Activated CD4-positive, alpha-beta T cell treated with anti-CD3 and anti-CD28 coated beads, Interleukin-2, Interleukin-6, amounts not matched to agents 100 ng/mL and 50 ng/mL, durations not matched to agents 16 hours and 8 hours (primary cell): ENCODE measurements at places on chromosomes 7 and 10.

- DNase-seq = no peak
These were observed 209.4 kb downstream of the CELF2 start for GRCh38 chr10:11227103-11227502.

DNA sequence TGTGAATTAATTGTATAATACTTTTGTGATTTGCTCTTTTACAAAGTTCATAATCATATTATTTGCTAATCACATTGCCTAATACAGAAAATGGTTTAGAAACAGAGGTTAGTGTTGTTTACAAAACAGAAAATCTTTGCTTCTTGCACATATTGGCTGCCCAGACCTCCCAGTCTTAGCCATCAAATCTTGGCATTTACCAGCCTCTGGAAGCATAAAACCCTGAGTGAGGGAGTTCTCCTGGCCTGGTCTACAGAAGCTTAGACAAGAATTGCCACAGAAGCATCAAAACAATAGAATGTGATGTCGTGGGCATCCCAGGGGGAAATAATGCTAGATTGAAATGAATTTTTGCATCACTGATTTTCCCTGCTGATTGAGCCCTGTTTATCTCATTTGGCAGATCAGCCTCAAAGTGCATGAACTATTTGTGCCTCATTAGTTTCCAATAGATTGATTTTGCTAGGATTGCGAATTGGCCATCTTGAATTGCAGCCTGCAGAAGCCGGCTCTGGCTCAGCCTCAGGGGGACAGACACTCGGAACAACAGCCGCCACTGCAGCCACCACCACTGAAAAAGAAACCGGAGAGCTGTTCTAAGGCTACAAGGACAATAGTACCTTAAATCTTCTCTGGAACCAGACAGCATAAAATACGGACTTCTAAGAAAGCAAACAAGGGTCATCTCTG, 11.1 kb upstream of the SORBS1 start:
- no peak for DNase-seq

DNA sequence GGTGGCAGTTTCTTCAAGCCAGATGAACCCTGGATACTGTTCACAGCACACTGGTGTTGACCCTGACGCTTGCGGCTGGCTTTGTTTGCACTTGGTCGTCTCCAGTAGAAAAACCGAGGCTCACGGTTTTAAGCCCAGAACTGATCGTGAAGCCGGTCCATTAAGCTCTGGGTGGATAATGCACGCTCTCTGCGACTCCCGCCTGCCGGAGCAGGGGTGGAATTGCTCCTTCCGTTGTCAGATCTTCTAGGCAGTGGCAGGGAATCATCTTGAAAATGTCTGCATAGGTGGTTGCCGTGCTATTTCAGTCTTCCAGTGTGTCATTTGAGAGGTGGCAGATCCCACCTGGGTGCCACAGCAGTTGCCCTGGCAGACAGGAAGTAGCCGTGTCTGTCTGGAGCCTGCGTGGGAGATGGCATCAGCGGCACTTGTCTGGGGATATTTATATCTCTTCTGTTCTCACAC, 35.9 kb upstream of the AP5Z1 start:
- peak; percentile 32 for DNase-seq

DNA sequence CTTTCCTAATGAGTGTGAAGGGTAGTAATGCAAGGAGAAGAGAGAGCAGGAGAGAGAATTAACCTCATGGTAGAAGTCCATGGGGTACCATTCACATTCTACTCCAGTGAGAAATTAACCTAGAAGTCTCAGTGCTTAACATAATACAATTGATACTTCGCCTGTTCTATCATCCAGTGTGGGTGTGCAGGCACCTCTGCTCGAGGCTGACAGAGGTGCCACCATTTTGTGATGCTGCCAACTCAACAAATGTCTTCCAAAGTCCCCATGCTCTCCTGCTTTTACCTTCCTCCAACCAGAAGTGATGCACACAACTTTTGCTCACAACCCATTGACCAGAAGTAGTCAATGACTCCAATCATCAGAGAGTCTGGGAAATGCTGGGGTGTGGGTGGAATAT, 118.3 kb upstream of the LAMB4 start:
- no peak for DNase-seq

GRCh38 chr10:15232279-15232678, 63.8 kb upstream of the NMT2 start:
- no peak for DNase-seq

DNA sequence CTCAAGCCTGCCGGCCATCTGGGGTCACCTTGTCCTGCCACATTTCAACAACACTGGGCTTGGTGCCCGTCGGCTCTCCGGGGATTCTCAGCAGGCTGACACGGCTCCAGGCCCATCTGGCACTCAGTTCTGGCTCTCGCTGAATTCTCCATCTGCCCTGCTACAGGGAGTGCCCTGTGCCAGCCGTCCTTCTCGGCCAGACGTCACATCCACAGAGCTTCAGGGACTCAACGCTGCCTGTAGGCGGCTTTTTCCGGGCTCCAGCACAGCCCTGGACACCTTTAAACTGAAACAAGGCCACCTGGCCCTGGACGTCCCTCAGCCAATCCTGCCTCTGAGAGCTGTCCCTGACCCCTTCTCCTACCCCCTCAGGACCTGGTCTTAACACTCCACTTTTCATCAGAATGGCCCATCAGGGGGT, 43.0 kb downstream of the TMEM130 start:
- DNase-seq = no peak

GRCh38 chr10:70996549-70996948, 108.2 kb upstream of the PCBD1 start:
- no peak for DNase-seq

GRCh38 chr10:33883881-33884280, 549.4 kb upstream of the NRP1 start:
- DNase-seq = no peak

GRCh38 chr10:89981891-89982290, 280.5 kb downstream of the KIF20B start:
- DNase-seq = no peak

DNA sequence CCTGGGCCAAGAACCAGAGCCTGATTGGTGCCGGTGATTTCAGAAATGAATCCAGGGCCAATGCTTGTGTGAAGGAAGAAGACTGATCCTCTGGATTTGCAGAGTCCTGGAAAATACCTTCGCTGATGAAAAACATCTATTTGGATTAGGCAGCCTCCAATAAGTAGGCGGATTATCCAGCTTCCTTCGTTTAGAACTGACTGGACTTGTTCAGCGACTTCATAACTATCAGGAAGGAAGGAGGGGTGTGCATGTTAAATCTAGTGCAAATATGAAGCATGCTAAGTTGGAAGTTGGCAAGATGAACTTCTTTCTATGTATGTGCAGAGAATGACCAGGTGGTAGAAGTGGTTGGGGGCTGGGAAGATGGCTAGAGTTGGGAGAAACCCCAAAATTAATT, 41.0 kb downstream of the NKX2-3 start:
- no peak for DNase-seq

DNA sequence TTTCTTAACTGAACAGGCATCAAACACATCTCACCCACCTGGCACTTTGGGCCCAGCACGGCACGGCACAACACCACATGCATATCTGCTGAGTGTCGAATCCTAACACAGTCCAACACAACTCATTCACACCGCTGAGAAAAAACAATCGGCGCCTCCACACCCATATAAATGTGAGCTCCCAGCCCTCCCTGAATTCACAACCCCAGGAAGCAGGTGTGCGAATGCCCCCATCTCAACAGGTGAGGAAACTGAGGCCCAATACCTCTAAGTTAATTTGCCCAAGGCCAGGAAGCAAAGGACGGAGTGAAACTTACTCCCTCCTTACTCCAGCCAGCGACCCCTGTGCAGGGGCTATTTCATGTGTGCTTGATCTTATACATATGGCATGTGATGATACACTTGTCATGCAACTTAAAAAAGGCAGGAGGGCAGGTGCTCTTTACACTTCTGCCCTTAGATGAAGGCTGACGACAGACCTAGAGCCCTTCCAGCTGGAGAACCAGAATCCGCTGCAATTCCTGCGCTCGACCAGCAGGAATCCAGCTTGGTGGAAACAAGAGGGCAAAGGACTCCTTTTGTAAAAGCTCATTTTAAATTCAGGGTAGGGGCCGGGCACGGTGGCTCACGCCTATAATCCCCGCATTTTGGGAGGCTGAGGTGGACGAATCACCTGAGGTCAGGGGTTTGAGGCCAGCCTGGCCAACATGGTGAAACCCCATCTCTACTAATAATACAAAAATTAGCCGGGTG, 116.0 kb downstream of the LARP4B start:
- no peak for DNase-seq

DNA sequence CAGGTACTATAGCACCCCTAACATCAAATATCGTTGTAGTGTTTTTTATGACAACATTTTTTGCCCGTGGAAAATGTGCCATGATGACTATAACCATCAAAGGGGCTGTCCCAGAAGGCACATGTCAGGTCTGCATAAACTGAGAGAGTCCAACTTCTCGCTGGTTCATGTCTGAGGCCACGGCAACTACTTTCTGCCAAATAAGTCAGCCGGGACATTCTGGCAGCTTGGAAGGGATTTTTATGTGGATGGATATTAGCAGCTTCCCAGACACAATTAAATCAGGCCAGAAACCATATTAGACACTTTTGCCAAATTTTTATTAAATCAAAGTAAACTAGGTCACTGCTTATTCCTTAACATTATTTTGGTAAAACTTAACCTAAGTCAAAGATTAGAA, 477.4 kb upstream of the FZD8 start:
- DNase-seq = no peak

- no peak for DNase-seq
These were observed 135.9 kb downstream of the ZNF92 start for GRCh38 chr7:65509368-65510186.

GRCh38 chr7:81186691-81187090, 267.8 kb upstream of the SEMA3C start:
- DNase-seq = no peak

- no peak for DNase-seq
These were observed 1.5 kb downstream of the FRAT1 start for GRCh38 chr10:97320480-97321031.

GRCh38 chr7:31284106-31284505, 56.4 kb downstream of the NEUROD6 start:
- DNase-seq = no peak

DNA sequence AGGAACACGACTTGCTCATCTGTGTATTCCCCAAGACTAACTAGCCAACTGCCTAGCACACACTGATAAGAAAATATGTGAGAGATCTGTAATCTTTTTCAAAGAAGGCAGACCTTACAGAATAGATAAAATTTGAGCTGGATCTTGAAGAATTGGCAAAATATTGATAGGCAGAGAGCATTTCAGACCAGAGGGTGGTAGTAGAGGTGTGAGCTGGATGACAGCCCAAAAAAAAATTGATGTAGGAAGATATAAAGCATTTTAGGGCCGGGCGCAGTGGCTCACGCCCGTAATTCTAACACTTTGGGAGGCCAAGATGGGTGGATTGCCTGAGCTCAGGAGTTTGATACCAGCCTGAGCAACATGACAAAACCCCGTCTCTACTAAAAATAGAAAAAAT, 1.2 kb upstream of the ZNF746 start:
- no peak for DNase-seq

GRCh38 chr7:27364344-27364758, 121.7 kb downstream of the EVX1 start:
- DNase-seq = no peak

DNA sequence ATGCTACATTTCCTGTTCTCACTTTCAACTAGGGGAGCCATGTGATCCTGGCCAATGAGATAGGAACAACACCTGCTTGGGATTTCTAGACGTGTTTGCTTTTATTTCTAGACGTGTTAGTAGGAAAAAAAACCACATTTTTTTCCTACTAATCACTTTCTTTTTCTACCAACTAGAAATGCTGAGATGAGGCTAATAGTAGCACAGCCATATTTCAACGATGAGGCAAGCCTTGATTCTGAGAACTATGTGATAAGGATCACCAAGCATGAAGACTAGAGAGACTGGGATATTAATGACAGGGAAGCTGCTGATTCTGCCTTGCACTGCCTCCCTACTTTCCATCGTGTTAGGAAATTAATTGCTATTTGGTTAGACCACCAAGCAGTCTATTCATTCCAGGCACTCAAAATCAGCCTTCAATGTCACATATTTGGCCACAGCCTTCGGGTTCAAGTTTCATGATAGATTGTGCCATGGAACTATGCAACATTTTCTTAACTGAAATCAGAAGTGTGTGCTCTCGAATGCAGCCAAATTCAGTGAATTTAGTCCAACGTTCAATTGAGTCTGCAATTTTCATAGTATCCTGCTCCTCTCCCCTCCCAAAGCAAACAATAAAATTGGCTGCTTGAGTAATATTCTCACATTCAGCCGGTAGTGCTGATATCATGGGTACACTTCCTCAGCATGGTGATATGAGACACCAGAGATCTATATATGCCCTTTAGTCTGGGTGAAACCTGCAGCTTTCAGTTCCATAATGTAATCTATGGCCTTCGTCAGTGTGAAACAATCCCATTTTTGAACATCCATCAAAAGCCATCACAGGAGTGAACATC, 98.1 kb downstream of the GPR37 start:
- no peak for DNase-seq

GRCh38 chr7:30845426-30846135, 66.1 kb upstream of the AQP1 start:
- DNase-seq = no peak

- no peak for DNase-seq
These were observed 118.1 kb downstream of the PRKCQ start for GRCh38 chr10:6461961-6462360.

GRCh38 chr10:51706225-51706624, 6.8 kb upstream of the CSTF2T start:
- DNase-seq = no peak
